Spinal cord (tissue), 10 donors: ENCODE measurements at places on chromosomes 16 and 17.

DNA sequence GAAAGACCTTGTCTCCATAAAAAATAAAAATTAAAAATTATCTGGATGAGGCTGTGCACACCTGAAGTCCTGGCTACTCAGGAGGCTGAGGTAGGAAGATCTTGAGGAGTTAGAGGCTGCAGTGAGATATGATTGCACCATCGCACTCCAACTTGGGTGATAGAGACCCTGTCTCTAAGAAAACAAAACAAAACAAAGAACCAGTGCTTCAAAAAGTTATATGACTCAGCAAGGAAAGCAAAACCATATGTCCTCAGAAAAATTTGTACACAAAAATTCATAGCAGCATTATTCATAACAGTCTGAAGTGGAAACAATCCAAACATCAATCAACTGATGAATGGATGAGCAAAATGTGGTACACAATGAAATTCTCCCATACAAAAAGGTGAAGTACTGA is 48.9 kb downstream of the SLFN5 start:
- no peak for DNase-seq

DNA sequence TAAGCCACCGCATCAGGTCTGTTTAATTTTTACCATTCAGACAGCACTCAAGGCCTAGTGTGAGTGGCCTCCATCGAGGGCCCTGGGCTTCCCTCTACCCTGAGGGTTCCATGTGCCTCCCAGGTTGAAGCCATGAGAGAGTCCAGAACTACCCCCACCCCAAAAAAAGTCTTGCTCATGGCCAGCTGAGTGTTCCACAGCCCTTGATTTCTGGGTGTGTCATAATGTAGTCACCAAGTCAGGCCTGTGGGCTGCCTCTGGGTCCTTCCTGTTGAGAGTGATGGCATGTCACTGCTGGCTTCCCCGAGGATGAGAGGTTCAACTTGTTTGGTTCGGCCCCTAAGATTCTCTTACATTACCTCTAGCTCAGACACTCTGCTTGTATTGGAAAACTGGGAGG is 100.6 kb downstream of the PITPNC1 start:
- DNase-seq: no peak

DNA sequence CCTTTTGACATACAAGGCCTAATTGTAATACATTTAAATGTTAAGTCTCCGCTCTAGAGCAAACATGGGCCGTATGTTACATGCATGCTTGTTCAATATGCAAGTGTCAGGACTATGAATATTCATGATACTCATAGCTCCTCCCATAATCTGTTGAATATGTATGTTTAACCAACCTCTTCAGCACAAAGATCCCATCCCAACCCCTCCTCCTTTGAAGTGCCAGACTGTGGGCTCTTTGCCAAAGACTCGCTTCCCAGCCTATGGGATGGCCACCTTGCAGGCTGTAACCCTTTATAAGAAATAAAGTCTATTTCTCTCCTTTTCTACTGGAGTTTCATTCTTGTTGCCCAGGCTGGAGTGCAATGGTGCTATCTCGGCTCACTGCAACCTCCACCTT is 156.2 kb downstream of the ABCC12 start:
- DNase-seq: no peak

DNA sequence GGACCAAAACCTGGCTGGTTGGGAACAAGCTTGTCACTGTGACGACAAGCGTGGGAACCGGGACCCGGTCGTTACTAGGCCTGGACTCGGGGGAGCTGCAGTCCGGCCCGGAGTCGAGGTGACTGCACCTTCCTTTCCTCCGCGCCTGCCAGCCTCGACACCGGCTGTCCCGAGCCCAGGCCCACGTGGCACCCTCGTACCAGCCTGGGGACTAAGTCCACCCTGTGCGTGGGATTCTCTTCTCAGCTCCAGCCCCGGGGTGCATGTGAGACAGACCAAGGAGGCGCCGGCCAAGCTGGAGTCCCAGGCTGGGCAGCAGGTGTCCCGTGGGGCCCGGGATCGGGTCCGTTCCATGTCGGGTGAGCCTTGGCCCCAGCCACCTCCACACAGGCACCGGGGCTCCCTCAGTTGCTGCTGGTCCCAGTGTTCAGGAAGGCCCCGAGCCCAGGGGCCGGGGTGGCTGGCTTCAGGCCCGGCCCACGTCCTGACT is 31.6 kb downstream of the TSC2 start:
- DNase-seq: no peak

GRCh38 chr16:82583422-82583821 is 43.3 kb upstream of the CDH13 start:
- no peak for DNase-seq

- DNase-seq: no peak
These were observed 16.4 kb downstream of the NDEL1 start for GRCh38 chr17:8451933-8452614.
